Midbrain (tissue), 1 donor: ENCODE measurements at places on chromosomes 16 and 17.
A peak's percentile ranks its signal among the peaks of the same experiment; 100 is the strongest.

GRCh38 chr16:89602273-89602951 is 11.0 kb upstream of the DPEP1 start:
- no peak for DNase-seq

- no peak for DNase-seq
These were observed 702 bp upstream of the MARVELD3 start for GRCh38 chr16:71625113-71625850.

DNA sequence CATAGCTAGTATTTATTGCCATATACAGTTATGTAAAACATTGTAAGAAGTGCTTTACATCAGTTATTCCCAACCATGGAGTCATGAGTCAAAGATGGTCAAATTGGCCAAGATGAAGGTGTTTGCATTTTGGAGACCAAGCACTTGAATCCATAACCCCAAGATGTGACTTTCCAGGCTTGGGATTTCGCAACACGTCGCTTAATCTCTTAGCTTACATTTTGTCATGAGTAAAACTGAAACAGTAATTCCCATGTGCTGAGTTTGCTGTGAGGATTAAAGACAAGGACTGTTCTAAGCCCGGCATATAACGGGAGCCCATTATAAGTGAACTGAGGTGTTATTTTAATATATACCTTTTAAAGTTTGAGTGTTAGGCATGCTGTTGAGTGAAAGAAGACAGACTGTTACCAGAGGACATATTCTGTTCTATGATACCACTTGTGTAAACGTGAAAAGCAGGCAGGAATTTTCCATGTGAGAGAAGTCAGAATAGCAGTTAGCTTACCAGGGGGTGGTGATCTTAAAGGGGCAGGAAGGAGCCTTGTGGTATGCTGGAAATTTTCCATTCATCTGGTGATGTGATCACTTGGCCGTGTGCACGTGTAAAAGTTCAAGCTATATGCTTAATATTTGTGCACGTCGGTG is 484.9 kb downstream of the WWOX start:
- no peak for DNase-seq

DNA sequence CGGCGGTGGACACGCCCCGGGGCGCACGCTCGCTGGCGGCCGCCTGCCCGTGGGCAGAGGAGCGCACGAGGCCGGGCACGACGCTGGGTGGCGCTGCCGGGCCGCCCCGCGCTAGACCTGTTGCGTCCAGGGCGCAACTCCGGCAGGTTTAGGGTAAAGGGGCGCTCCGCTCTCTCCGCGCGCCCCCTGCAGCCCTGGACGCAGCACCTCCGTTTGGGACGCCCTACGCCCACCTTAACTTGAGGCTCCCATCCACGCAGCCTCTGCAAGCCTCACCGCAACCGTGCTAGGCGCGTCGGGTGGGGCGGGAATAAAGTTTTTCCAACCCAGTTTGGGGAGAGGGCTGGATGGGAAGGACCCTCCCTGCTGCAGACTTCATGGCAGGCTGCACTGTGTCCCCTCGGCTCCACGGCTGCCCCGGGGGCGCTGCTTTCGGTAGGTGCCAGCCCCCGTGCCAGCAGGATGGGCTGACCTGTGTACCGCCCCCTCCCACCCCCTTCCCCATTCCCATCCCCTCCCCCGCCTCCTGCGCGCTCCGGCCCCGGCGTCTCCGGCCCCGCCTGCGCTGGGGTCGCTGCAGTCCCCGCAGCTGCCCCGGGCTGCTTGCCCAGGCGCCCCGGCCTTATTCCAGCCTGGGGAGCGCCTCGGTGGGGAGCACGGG is at the start of gene SYT17:
SYT17 (plus strand) TSS at position 531 of the 661 bp plus-strand sequence. CDS start 407 bp downstream, outside the sequence.
- peak; percentile 73 for DNase-seq

GRCh38 chr16:57845115-57845514 is 42.8 kb upstream of the KIFC3 start:
- no peak for DNase-seq

GRCh38 chr16:78742501-78743283 is 643.2 kb downstream of the WWOX start:
- no peak for DNase-seq

- no peak for DNase-seq
These were observed 4.2 kb downstream of the SYT17 start for GRCh38 chr16:19172098-19172780.

- DNase-seq, result peak; percentile 42
These were observed 64.5 kb upstream of the RBFOX1 start for GRCh38 chr16:7268182-7268581.

GRCh38 chr17:80760511-80760911 is 215.9 kb downstream of the RPTOR start:
- no peak for DNase-seq

GRCh38 chr17:31842195-31843069 is 16.6 kb downstream of the COPRS start:
- peak; percentile 81 for DNase-seq

DNA sequence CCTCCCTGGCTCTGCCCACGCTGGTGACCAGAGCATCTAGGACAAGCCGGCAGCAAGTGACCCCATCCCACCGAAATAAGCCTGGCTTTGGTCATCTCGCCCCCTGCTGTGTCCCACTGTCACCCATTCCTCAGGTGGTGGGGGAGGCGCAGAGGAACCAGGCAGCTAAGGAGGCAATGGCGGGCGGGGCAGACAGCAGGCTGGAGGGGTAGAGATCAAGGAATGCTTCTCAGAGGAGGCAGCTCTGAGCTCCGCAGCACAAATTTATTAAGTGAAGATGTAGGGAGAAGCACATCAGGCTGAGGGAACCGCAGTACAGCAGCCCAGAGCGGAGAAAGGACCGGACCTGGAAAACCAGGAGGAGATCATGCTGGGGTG is 7.5 kb upstream of the KREMEN2 start:
- DNase-seq, result no peak

DNA sequence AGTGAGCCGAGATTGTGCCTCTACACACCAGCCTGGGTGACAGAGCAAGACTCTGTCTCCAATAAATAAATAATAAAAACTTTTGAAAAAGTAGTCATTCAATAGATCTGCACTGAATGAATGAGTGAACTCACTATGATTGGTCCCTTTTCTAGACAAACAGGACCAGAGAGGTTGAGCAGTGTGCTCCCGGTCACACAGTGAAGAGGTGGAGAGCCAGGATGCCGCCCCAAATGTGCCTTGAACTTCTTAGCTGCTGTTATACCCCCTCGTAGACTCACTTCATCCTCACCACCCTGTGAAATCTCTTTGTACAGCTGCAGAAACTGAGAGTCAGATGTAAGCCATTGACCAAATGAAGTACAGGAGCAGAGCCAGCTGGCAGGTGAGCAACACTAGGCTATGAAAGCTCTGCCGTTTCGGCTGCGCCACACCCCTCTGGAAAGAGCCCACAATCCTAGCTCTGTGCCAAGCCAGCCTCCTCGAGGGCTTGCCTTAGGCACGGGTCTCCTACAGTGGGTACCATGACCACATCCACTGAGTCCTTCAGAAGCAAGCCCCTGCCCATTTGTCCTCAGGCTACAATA is 7.8 kb upstream of the KIAA0513 start:
- no peak for DNase-seq

DNA sequence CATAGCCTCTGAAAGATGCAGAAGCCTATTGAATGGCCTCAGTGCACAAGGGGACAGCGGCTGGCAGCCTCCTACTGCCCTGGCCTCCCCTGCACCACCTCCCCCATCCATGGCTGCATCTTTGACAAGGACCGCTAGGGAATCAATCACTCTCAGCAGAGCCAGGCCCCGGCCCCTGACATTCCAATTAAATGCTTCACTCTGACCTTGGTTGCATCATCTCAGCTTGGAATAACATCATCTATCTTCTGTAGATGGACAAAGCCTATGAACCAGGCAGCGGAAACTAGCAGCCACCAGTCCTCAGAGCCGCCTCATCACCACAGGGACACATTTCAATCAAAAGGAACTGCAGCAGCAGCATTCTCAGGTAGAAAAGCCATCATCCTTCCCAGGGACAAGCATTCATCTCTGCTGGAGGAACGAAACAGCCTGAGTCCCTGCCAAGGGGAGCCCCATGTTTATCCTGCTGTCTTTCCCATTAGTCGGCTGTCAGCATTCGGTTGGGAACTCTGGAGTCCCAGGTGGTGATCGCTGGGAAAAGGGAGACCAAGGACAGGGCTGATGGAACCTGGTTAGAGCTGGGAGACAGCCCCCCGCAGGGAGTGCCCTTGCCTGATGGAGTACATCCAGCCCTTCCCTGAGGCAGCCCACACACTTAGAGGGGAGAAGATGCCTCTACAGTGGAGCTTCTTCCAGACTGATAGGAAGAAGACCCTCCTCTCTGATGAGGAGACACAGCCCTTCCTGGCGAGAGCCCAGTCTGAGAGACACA is 11.5 kb upstream of the TMEM132E start:
- DNase-seq, result no peak

DNA sequence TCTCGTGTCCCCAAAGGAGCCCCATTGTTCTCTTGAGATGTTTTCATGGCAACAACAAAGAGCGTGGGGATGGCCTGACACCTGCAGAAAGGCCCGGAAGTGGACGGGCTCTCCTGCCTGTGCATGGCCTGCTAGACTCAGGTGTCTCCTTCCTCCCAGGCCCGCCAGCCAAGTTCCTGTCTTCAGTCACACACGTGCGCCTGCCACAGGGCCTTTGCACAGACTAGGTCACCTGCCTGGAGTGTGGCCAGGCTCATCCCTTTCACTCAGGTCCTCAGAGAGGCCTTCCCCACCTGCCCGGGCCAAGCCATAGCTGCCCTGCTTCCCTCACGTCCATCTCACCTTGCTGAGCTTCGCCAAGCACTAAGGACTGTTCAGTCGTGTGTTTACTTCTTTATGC is 300.9 kb downstream of the FOXL1 start:
- no peak for DNase-seq

GRCh38 chr17:45397796-45398195 is 34.9 kb downstream of the ARHGAP27 start:
- no peak for DNase-seq

GRCh38 chr16:72367851-72368250 is 195.9 kb upstream of the PMFBP1 start:
- no peak for DNase-seq

GRCh38 chr16:20904507-20905081 is 4.0 kb downstream of the LYRM1 start:
- no peak for DNase-seq

DNA sequence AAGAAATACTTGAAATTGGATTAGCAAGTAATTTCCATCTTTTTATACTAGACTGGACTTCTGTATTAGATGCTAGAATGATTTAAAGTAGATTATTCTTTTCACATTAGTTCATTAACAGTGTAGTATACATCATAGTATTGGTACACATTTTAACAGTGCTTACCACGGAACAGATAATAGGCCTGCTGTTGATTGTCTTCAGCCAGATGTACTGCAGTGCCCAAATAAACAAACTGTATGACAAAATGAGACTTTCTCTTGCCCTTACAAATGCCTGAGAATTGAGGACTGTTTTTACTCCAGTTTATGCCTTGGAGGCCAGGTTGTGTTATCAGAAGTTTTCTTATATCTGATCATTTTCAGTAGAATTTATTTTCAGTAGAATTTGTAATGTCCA is 631 bp downstream of the EVI2A start:
- peak; percentile 56 for DNase-seq

- peak; percentile 38 for DNase-seq
These were observed 774 bp upstream of the MAF start for GRCh38 chr16:79601092-79601930.

DNA sequence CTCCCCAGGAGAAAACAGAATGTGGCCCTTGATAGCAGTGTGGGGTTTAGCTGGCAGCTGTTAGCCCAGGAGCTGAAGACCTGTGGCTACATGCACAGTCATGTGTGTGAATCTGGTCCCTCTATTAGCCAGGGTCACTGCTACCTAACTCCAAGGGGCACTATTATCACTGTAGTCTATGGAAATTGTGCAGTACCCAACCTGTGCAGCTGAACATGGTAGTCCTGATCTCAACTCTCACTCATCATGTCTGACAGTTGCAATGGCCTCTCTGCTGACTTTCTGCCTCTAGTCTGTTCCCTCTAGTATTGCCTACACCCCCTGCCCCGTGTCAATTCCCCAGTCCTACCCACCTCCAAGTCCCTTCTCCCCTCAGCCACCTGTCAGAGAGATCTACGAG is 67.4 kb downstream of the RAB11FIP4 start:
- DNase-seq, result no peak

DNA sequence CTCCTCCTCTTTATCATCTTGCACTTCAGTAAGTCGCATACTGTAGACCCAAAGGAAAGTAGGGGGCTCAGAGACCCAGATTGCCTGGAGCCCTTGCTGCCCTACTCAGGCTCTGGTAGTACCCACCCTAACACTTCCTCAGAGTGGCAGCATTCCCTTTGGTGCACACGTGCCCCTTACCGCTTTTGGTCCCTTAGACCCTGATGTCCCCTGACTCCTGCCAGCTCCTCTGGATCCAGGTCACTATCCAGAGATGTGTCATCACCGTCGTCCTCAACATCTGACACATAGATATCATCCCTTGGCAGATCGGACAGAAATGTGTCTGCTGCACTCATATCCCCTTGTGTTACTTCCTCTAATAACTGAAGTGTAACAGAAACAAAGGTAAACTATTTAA is 5.4 kb upstream of the PSMC5 start:
- DNase-seq, result no peak

DNA sequence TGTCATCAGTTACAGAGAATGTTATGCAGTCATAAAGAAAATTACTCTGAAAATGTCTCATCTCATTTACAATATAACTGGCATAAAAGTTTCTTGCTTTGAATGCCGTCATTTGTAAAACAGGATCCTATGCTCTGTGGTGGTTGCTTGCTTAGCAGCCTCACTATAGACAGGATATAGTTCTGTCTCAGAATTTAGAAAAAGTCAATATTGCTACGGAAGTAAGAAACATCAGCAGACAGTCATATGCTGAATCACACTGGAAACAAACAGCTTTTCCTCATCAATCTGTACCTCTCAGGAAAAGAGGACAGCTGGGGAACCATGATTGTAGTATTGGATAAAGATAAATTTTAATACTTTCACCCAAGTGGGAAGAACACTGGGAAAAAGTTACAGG is 105.5 kb downstream of the MYO1D start:
- DNase-seq, result no peak

DNA sequence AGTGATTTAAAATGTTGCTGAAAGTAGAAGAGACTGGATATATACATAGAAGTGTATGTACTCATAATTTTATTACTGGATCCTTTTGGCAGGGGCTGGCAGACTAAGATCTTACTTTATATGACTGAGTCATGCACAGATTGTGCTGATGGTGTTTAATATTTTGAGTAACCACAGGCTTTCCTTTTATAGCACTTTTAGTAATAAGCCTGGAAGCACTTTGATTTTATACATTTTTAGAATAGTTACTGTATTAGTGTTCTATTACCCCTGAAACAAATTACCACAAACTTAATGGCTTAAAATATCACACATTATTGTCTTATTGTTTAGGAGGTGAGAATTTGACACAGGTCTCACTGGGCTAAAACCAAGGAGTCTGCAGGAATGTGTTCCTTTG is 113.4 kb upstream of the CDH8 start:
- no peak for DNase-seq

GRCh38 chr17:82882715-82883418 is 43.0 kb upstream of the ZNF750 start:
- no peak for DNase-seq
